ENCODE measurements at places on chromosomes 4 and X.

DNA sequence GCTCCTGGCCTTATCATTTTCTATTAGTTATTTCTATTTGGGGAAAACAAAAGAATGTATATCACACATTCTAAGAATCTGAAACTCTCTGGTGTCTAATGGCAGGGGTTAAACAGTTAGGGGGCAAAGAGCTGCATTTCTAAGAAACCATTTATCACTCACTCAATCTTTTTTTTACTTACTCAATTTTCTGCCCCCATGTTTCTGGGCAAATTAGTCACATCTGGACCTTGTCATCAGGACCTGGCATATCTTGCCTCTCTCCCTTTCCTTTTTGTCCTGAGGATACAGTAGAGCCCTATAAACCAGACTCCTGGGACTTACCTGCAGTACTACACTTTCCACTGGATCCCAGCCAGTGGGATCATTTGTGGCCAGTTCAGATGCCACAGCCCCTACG, 89.1 kb downstream of the ANXA3 start:
- no peak for DNase-seq

DNA sequence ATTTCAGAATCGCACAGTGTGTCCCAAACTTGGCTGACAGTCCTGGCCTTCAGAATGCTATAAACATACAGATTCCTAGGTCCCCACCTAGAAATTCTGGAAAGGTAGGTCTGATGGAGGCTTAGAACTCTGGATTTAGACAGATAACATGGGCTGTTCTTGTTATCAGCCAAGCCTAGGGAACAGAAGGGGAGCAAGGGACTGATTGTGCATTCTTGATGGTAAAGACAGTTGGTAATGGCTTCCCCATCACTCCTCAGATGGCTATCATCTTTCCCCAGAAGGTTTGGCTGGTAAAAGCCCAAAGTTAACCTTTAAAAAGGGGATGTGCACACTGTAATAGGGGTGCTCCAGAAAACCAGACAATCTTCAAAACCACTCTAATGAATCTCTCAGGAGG, 35.7 kb downstream of the DIPK2B start:
- no peak for DNase-seq

DNA sequence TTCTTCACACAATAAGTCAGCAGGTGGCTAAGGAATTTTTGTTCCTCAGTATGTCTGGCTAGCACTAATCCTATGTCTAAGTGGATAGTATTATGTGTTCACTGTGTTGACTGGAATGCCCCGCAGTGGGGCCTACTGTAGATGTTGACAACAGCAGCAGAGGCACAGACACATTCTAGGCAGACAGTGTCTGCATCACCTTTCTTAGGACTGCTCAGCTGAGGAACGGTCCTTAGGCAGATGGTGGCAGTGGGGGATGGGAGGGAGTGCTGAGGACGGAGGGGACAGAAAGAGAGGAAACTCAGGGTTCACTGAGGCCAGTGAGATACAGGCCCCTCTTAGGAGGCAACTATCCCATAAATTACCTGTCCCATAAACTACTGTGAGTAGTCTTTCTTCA, 44.6 kb upstream of the LEF1 start:
- no peak for DNase-seq

DNA sequence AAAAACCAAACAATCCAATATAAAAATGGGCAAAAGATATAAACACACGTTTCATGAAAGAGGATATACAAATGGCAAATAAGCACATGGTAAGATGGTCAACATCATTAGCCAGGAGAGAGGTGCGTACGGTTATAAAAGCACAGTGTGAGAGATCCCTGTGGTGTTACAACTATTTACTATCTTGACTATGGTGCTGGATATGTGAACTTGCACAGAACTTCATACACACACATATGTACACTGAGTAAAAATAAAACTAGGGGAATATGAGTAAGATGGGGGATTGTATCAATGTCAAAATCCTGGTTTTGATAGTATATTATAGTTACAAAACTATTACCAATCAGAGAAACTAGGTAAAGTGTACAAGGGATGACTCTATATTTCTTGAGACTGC, 8.4 kb downstream of the FBXO8 start:
- DNase-seq, result no peak

DNA sequence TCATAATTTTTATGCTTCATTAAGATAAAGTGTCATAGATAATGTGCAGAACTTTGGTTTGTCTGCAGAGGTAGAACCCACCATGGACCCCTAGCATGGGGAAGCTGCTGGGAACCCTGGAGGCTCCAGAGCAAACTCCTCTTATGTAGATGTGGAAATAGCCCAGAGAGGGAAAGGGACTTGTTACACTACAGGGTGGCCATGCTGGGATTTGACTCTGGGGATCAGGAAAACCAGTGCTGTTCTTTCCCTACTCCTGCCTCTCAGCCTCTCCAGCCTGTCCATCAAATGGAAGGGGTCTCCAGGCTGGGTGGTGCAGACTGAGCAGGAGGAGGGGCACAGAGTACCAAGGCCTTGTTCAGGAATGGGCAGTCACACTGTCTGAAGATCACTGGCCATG, 54.2 kb downstream of the MSX1 start:
- DNase-seq, result no peak

GRCh38 chr4:76197971-76198410, 15.6 kb downstream of the SCARB2 start:
- no peak for DNase-seq

DNA sequence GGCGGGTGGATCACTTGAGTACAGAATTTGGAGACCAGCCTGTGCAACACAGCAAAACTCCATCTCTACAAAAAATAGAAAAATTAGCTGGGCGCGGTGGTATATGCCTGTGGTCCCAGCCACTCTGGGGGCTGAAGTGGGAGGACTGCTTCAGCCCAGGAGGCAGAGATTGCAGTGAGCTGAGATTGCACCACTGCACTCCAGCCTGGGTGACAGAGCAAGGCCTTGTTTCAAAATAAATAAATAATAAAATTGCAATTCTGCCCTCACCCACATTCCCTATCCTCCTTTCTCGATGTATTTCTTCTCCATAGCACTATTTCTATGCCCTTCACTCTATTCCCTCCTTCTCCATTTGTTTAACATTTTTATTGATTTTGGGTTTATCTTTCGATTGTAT, 8.7 kb upstream of the SLAIN2 start:
- DNase-seq, result no peak

- no peak for DNase-seq
Measured at GRCh38 chrX:14065800-14066199, 36.1 kb upstream of the GEMIN8 start.

GRCh38 chr4:139745111-139745639, 79.6 kb downstream of the MGST2 start:
- DNase-seq, result no peak

- no peak for DNase-seq
Measured at GRCh38 chrX:21171181-21171580, 203.0 kb upstream of the CNKSR2 start.

- no peak for DNase-seq
Measured at GRCh38 chr4:77801260-77801608, 17.9 kb downstream of the CNOT6L start.

- DNase-seq, result no peak
Measured at GRCh38 chr4:153620352-153620751, 63.7 kb upstream of the TLR2 start.

GRCh38 chr4:182770996-182771514, 146.1 kb downstream of the DCTD start:
- no peak for DNase-seq

DNA sequence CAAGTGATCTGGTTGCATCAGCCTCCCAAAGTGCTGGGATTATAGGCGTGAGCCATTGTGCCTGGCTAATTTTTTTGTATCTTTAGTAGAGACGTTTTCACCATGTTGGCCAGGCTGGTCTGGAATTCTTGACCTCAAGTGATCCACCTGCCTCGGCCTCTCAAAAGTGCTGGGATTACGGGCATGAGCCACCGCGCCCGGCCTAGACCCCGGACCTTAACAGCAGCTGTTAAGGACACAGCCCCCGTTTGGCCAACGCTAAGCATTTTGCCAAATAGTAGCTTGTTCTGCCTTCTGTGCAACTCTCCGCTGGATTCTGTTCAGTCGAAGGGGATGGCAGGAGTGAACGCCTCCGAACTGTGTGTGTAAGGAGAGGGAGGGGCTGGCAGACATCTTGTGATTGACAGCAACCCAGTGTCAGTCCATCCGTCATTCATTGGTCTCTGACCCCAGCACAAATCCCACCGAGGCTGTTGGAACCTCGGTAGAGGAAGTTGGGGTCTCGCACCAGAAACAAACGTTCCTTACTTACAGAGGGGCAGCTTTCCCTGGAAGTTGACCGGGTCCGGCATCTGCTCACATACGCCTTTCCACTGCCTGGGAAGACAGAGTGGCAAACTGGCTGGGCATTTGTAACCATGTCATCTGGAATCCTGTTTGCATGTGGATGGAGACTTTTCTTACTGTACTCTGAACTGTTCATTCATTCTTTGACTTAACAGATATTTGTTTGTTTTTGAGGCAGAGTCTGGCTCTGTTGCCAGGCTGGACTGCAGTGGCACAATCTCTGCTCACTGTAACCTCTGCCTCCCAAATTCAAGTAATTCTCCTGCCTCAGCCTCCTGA, 69.4 kb downstream of the TRAPPC11 start:
- no peak for DNase-seq

- DNase-seq, result no peak
Measured at GRCh38 chr4:15469402-15470127, at the start of gene CC2D2A. TSS of gene CC2D2A (plus strand) at chr4:15469882. CDS start at chr4:15475933, 6,051 bp downstream.

DNA sequence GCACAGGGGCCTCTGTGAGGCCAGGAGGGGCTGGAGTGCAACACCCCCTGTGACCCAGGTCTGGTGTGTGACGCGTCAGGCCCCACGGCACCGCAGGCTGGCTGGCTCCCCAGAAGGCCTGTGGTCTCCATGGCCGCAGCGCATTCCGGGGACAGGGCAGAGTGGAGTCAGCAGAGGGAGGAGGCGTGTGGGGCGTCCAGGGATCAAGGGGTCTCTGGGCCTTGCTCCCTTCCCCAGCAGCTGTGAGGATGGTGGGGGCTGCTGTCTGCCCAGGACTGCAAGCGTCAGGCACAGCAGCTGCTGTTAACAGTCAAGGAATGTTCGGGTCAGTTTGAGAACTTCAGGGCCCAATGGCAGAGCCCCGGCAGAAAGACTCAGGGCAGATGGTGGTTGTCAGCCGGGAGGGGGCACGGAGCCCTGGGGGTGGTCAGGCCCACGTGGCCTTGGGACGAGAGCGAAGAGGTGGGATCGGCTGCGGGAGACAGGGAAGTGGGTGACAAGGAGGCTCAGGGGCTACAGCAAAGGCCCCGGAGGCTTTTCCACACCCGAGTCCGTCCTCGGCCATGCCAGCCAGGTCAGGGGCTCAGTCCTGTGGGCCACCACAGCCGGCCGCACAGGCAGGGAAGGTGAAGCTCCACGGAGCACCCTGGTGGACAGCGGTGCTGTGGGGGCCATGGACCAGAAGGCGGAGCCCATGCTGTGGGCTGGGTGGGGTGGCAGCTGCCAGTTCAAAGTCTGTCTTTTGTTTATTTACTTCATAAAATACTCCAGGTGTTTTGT, 18.3 kb downstream of the PCGF3 start:
- no peak for DNase-seq

- DNase-seq, result no peak
Measured at GRCh38 chrX:123906557-123907316, 46.9 kb downstream of the XIAP start.

DNA sequence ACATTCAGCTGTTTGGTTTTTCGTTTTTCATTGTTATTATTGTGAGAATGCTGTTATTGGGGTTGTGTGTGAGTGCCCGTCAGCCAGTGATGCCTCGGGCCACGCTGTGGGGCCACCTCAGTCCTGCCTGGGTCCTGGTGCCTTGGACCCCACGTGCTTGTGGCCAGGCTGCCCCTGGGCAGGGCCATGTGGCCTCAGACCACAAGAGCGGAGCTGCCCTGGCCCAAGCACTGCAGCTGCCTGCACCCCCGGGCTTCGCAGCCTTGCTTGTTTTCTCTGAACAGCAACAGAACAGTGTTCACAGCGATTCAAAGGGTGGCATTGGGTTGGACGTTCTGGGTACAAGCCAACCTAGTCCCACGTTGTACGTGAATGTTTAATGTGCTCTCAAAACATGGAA, 56.9 kb downstream of the CPLX1 start:
- no peak for DNase-seq

- peak; percentile 71 for DNase-seq
Measured at GRCh38 chrX:48938721-48939425, 18.5 kb downstream of the OTUD5 start.

DNA sequence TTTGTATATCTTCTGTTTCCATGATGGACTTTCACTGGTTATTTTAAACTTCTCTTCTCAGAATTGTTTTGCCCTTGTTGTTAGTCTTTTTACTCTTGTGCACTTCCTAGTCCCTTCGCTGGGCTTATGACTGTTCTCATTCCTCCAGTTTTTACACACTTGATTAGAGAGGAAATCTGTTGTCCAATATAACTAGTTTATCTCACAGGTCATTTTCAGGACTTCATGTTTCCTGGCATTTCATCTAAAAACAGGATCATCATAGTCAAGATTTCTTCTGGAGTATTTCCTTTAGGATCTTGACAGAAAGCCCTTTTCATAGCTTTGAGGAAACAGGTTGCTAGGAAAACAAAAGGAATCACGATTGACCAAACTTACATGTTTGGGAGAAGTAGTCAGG, 3.0 kb downstream of the FNIP2 start:
- DNase-seq, result no peak

GRCh38 chrX:94612140-94612539, 938.1 kb downstream of the FAM133A start:
- DNase-seq, result no peak

DNA sequence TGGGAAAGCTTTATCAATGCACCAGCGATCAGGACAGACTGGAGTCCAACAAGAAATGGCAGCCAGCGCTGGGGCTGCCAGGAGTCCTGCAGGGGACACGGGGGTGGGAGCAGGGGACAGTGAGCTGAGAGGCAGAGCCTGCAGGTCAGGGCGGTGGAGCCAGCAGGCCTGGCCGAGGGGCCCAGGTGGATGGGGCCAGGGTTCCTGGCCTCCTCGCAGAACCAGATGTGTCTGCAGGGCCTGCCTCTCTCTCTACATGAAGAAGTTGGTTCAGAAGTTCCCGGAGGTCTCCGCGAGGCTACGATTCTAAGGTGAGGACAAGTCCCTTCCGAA, 63.6 kb downstream of the CPZ start:
- DNase-seq, result no peak

DNA sequence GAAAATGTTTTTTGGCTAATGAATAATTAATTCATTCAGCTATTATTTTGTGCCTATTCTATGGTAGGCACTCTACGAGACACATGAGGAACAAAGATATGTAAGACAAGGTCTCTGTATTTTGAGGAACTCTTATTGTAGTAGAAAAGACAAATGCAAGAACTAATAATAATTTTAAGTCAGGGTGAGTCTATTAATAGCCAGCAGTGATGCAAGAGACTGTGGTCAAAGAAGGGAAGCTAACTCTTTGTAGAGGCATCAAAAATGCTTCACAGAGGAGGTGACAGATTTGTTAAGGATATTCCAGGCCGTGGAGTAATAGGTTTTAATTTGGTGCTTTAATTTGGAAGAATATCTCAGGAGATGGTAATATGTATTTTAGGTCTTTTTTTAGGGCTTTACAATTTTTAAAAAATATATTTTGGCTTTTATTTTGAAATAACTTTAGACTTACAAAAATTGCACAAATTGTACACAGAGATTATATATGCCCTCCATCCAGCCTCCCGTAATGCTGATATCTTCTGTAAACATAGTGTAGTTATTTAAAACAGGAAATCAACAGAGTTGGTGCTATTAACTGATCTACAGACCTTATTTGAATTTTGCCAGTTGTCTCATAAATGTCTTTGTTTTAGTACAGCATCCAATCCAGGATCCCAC, 48.1 kb downstream of the DCLK2 start:
- DNase-seq, result no peak
